HS-5 (cell line): ENCODE measurements at places on chromosomes 6 and 20.

DNA sequence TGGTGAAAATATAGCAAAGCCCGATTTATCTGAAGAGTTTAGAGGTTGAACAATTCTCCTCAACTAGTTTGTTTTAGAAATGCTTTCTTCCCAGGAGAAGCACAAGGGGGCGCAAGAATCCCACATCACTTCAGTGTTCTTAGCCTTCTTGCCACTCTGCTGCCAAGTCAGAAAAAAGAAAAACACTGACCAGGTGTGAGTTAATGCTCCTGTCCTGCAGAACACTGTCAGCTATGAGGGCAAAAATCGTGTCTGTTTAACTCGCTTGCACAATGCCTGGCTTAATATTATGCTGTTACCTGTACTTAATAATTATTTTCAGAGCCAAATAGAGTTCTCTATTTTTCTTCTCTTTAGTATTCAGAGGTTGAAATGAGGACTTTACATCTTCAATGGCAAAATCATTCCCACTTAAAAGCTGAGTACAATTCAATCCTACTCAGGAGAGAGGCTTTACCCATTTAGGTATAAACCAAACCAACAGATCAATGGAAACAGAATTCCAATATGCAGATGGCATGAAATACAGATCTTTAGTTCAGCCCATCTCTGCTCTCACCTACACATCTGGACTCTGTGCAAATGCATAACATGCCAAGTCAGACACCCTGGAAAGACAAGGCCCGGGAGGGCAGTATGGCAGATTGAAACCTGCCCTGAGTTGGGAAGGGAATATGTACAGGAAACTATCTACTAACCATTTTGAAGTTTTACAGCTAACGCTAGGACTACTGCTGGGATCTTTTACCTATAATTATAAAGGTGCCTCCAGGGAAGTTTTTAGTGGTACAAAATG, 71.4 kb upstream of the TULP1 start:
- peak; percentile 35 for DNase-seq

DNA sequence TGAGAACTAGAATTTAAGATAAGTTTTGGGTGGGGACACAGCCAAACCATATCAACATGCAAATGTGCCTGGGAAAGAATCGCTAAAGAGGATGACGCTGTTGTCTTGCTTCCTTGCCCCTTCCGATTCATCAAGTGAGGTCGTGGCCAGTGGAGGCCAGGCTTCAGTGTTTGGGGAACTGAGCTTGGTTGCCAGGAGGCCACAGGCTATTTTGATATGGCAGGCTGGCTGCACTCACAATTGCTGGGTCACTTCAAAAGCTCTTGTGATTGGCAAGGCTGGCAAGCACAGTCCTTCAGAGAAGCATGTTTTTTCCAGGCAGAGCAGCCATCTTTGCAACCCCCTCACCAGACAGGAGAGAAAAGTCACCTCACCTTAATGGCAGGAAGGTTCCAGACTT, 45.8 kb downstream of the SAMD5 start:
- no peak for DNase-seq

GRCh38 chr20:23011008-23011721, 23.9 kb upstream of the SSTR4 start:
- DNase-seq = no peak

DNA sequence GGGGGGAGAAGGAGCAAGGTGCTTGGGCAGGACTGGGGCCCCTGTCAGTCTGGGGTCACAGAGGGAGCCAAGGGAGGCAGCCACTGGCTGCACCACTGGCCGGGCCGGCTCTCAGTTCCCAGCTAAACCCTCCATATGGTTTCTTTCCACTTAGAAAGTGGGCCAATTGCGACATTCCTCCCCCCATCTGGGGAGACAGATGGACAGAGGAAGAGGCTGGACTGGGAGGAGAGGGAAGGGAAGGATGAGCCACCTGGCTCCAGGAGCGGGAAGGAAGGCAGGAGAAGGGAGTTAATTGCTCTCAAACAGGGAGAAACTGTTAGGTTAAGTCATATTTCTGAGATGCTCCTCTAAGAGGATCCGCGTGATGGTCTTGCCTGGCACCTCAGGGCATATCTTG, 82.2 kb downstream of the GRM4 start:
- DNase-seq = no peak

GRCh38 chr6:117075218-117075617, 190.1 kb upstream of the VGLL2 start:
- no peak for DNase-seq

DNA sequence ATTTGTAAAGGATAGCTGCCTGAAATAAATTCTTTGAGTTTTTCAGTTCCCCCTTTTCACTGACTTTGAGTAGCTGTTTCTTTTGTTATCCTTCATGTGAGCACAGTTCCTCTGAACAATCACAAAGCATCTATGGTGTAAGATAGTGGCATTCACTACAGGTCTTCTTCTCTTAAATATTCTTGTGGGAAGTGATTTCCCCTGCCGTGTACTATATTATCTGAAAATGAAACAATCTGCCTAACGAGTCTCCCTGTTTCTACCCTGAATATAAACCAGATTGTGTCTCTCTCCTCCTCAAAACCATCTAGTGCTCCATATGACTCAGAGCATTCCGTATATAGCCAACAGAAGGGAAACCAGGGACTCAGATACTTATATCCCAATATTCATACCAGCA, 380.1 kb upstream of the SOX4 start:
- no peak for DNase-seq

DNA sequence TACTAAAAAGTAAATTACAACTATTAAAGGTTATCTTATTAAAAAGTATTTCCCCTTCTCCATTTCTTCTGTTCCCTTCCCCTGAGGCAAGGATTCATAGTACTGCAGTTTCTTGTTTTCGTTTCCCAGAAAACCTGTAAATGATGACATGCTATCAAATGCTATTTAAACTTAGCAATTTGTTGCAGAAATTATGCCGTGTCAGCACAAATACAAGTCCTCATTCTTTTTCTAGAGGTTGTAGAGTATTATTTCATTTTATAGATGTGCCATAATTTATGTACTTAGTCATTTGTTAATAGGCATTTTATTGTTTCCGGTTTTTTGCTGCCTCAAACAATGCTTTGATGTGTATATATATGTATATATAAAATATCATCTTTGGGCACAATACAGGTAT, 268.4 kb downstream of the PLCB1 start:
- DNase-seq = no peak

- DNase-seq = no peak
These were observed 656.7 kb upstream of the ID4 start for GRCh38 chr6:19180348-19181072.

- DNase-seq = no peak
These were observed 130.8 kb downstream of the BTBD9 start for GRCh38 chr6:38508894-38509293.

GRCh38 chr6:22239261-22239921, 57.4 kb downstream of the PRL start:
- DNase-seq = no peak

DNA sequence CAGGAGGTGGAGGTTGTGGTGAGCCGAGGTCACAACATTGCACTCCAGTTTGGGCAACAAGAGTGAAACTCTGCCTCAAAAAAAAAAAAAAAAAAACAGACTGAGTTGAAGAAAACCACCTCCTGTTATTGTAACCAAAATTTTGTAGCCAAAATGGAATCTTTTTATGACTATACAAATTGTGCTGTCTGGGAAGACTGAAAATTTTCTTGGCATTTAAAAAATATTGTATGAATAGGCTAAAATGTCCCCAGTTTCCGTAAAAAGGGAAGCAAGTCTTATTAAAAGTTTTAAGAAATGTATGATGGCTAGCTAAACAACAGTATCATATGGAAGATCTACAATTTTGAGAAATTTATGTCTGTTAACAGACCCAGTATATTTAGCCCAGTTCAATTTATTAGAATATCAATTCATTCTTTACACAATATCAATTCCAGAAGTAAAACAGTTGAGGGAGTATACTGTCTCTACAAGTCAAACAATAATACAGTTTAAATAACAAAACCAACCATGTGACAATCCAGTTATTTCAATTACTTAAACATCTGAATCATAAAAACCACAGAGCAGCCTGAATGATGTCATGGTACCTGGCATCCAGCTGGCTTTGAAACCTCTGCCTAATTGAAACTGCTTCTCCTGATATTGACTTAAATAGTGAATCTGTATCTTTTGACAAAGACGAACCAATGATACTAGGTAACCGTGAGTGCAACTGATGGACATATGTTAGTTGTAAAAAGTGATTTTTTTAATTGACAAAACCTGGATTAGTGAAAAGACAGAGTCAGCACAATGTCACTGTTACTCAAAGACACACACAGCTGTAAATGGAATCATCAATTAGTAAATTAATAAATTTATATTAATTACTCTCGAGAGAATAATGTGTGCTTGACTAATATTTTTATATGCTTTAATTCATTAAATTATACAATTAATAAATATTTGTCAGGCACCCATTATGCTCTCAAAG, 166.6 kb upstream of the MARCKS start:
- peak; percentile 75 for DNase-seq

DNA sequence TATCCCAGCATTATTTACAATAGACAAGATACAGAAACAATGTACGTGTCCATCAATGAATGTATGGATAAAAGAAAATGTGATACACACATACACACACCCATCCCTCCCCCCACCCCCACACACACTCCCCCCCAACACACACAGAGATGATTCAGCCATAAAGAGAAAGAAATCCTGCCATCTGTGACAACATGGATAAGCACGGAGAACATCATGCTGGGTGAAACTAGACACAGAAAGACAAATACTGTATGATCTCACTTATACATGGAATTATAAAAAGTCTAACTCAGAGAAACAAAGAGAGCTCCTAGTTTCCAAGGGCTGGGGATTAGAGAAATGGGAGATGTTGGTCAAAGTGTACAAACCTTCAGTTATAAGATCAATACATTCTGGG, 104.8 kb upstream of the LY86 start:
- no peak for DNase-seq
